ENCODE measurements at places on chromosomes 3 and 15.
A peak's percentile ranks its signal among the peaks of the same experiment; 100 is the strongest.

DNA sequence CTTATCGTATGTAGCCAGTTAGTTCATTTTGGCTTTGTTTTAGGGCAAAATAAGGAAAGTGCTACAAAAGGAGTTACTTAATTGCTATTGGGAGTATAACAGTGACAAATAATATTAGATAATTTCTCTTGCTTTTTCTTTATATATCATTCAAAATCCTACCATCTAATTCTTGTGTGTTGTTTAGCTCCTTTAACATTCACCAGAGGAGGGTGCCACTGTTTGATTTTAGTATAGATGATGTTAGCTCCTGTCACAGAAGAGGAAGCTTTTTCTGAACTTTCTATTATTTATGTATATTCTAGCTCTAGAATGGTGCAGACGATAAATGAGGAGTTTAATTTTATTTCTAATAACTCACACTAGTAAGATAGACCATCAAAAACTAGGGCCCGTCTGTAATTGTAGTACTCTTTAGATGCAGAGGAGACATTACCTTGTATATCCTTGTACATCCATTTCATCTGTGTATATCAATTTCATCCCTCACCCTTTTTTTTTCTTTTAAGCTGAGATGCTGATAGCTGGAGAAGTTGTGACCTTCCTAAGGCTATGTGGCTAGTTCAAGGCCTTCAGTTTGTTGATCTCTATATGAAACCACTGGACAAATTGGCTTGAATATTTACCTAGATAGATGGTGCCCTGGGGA is 3.0 kb downstream of the PPM1L start:
- DNase-seq: no peak

DNA sequence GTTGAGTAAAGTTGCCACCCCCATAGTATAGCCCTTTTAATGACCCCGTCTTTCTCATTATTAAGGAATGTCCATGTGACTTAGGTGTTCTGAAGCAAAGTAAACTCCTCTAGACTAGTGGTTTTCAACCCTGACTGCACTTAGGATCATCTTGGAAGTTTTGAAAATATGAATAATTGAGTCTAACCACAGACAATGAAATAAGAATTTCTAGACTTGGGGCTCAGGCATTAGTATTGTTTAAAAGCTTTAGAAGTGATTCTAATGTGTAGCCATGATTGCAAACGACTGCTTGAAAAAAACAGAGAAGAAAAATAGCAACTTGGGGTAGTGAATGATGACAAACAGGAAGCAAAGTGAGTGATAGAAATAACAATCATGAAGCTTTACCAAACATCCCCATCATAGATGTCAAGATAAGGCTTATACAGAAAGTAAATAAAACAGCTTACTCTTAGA is 35.0 kb downstream of the ALCAM start:
- DNase-seq: no peak

DNA sequence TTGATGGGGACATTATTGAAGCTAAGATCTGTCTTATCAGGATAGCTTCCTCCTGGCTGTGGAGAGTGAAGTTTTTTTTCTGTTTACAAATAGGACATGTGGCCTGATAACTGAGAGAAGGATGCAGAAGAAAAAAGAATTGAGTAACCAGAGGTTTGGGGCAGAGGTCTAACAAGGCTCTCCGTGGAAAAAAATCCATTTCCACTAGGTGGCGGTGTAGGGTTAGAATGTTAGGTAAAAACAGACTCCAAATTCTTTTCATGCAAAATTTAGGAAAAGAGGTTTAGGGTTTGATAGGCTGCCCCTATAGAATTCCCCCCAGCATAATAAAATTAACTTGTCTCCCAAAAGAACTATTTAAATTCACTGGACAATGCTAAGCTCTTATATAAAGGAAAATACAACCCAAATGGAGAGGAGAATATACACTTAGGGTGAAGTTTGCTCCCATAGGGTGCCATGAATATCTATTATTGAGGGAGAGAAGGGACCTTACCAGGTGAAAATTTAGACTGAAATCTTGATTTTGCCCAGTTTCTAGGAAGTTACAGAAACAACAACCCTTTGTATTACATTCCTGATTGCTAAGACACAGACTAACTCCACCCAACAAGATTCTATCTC is 1560.4 kb downstream of the OTOL1 start:
- DNase-seq: peak; percentile 3

- no peak for DNase-seq
Observed at GRCh38 chr15:89806559-89807550, 7.8 kb downstream of the ANPEP start.

DNA sequence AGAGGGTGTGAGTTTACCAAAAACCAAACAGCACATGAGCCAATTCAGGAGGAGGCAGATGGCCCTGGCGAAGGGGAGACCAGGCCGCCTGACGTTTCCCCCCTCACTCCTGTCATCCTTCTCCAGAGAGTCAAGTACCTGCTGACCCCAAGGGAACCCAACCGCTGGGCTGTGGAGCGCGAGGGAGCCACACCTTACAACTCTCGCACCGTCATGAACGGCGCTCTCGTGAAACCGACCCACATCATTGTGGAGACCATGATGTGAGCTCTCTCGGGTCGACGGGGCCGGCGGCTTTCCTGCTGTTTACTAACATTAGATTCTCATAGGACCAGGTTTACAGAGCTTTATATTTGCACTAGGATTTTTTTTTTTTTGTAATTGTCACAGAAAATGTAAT is 55.4 kb downstream of the GRIP2 start:
- no peak for DNase-seq

DNA sequence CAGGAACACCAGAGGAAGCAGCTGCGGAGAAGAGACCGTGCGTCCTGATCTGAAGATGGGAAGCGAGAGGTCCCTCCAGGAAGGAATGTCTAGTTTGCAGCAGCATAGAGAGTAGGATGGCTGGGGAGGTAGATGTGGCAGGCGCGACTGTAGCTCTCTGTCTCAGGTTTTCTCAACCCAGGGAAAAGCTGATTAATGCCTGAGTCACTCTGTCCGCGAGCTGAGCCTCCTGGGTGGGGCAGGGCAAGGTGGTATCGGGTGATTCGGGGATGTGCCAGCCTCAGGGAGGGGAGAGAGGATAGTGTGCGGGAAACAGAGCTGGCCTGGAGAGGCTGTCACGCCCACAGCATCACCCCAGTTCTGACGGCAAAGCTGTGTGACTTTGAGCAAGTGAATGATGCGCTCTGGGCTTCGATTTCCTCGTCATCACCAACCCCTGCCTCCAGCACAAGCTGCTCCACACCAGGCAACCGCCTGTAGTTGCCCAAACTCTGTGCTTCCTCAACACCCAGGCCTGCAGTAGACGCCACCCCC is 28.4 kb downstream of the CPN2 start:
- no peak for DNase-seq

GRCh38 chr15:98964466-98965133 is 43.0 kb downstream of the PGPEP1L start:
- no peak for DNase-seq

DNA sequence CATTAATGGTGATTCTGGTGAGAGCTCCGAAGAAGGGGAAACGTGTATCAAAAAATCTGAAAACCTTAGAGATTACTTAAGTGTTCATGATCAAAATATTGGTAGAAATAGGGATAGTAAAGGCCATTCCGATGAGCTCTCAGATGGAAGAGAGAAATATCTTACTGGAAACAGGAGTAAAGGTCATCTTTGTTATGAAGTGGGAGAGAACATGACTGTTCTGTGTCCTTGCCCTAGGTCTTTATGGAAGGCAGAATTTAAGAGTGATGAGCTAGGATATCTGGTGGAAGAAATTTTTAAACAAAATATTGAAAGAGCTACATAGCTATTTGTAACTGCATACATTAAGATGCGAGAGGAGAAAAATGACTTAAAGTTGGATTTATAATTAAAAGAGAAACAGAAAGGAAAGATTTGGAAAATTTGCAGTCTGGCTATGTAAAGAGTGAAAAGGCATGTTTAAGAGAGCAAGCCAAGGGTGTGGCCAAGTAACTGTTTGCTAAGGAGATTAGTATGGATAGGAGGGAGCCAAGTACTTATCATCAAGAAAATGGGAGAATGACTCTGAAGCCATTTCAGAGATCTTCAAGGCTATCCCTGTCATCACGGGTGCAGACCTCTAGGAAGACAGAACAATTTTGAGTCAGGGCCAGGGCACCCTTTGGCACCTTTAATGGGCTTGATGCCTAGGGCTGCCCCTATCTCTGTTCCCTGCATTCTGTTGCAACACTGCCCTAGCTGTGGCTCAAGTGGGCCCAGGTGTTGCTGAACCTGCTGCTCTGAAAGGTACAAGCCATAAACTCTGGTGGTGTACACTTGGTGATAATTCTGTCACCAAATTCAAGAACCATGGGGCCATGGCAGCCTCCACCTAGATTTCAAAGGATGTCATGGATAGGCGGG is 27.3 kb downstream of the SLMAP start:
- no peak for DNase-seq

DNA sequence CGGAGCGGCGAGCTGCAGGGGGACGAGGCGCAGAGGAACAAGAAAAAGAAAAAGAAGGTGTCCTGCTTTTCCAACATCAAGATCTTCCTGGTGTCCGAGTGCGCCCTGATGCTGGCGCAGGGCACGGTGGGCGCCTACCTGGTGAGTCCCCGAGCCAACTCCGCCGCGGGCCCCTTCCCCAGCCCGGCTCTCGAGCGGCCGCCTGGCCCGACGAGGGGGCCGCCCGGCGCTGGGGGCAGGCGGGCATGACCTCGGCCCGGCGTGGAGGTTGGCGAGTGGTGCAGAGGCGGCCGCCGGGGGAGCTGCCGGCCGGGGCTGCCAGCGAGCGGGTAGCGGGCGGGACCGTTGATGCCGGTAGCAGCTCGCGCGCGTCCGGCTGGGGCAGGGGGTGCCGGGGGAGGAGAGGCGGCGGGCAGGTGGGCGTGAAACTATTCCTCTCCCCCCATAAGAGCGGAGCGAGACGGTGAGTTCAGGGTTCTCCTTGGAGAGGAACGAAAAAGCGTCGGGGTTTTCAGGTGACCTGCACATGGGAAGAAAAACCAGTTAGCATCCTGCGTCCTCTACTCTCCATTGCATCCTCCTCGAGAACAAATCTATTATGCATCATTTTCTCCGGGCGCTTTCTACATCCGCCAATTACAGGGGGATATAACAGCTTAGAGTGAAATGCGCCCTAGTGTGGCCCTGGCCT is 585 bp downstream of the SLCO3A1 start:
- DNase-seq: peak; percentile 24

DNA sequence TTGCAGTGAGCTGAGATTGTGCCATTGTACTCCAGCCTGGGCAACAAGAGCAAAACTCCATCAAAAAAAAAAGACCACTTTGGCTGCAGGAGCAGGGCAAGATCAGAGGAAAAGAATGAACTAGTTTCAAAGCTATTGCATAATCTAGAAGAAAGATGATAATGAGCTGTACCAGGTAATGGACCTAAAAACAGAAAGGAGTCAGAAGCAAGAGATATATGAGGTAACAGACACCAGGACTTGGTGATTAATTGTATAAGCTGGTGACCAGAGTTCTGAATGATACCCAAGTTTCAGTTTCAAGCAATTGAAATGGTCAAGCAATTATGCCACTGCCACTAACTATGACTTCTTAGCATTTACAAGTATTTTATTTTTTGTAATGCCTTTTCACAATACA is 2.9 kb downstream of the POLQ start:
- no peak for DNase-seq

- DNase-seq: no peak
Observed at GRCh38 chr3:64599651-64600050, 88.1 kb downstream of the ADAMTS9 start.

DNA sequence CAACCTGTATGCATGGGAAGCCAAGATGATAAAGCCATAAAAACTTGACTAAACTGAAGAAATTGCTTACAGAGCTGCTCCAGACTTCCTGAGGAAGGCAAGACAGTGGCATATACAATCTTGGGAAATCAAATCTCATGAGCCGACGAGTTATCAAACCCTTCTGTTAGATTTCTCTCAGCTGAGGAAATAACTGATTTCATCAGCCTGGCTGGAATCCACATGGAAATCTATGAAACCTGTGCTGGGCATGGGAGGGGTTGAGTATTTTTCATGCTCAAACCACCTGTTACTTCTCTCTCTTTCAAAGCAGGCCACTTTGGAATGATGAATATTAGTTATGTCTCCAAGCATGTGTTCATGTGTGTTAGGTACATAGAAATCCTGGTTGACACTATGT is 727.7 kb downstream of the FHIT start:
- no peak for DNase-seq

All from NCI-H1930 (cell line).